T-cell (primary cell): ENCODE measurements at places on chromosomes 2 and 18.

DNA sequence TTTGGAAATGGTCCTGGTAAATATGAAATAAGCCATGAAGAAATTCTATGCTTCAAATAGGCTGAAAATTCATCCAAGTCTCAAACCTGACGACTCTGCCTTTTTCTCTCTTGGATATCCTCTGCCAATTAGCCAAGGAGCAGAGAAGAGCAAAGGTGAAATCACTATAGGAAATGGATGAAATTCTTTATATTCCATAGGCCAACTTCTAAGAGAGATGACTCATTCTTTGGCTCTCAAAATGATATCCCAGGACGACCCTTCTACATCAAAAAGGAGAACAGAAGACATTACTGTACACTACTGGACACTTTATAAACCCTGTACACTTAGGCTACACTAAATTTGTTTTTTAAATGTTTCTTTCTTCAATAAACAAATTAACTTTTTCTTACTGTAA lies 22.7 kb downstream of the PDE1A start:
- DNase-seq, result no peak

DNA sequence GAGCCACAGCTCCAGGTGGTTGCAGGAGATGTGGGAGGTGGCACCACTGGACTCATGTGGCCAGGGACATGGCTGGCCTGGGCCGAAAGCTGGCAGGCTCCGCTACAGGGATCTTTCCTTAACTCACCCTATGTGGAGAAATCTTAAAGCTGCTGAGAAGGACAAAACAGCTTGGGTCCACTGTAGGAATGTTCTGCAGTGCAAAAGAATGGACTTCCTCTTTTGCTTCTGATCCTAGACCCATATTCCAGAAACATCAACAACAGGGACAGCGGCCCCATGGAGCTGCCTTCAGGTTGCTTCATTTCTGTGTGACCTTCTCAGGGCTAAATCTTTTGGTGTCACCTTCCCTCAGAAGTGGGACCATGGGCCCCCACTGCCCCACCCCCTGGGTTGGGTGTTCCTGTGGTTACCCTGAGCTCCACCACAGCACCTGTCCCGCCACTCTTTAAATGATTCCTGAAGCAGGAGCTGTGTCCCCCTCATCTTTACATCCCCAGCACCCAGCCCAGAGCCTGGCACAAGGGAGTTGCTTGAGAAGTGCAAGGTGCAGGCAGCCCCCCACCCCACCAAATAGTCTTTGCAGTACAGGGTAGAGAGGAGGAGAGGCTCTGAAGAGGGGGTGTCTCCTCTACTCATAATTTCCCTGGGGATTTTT lies 205.8 kb downstream of the ZBTB7C start:
- DNase-seq, result no peak

DNA sequence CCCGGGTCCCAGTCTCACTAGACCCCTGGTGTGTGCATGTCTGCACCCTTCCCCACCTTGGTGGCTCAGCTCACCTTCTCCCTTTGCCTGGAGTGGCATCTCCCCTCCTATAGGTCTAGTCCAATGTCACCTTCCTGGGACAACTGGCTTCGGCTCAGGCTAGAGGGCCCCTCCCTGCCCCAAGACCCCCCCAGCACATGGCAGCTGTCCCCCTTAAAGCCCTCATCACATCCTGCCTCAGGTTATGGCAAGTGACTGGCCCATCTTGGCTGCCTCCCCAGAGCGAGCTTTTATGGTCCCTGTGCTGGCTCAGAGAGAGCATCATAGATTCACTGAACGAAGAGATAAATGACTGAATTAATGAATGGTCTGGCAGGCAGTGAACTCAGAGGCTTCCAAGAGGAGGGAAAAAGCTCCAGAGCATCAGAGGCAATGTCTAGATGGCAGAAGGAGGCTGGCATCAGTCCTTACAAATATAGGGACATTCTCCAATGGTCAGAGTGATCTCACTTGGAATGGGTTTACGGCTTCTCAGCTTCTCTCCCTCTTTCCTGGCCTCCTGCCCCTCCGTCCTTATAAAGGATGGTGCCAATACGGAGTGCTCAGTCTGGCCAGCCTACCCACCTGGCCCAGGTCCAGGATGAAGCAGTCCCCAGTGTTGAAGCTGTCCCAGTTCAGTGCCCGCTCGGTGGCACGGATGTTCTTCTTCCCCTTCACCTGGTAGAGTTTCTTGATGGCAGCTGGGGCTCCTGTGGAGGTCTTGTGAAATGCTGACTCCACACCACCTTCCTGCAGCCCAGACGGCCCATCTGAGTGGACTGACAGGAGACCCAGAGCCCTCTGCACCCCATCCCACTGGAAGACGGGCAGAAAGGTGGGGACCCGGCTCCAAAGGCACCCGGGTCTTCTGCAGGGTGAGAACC lies 9.4 kb downstream of the CAPG start:
- no peak for DNase-seq

DNA sequence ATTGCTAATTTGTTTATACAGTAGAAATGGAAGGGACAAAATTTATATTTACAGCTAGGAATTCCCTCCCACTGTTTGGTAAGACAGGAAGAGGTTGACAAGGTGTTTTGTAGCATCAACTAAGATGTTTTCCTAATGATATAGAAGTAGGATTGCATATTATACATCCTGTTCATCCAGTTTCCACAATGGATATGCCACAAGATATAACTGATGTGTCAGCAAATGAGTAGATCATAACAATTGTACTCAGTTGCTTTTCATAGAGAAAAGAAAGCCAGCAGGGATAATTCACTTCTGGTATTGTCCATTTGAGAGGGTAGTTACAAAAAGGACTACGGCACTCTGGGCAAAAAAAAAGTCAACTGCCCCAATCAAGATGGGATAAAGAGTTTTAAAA lies 102.7 kb downstream of the CALCRL start:
- no peak for DNase-seq

DNA sequence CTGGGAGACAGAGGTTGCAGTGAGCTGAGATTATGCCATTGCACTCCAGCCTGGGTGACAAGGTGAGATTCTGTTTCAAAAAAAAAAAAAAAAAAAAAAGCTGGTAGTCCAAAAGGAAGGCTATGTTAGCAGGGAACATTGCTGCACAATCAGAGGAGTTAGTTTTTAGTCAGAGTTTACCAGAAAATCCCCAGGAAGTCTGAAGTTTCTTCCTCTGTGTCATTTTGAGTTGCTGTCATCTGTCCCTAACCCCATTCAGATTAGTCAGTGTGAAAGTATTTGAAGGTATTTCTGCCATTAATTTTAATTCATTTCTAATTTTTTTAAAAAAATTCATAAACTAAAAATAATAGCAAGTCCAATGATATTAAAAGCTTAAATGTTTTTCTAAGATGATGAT lies 33.5 kb upstream of the CERS6 start:
- DNase-seq, result no peak

- no peak for DNase-seq
These were observed 182.6 kb upstream of the PKDCC start for GRCh38 chr2:41865263-41865662.

GRCh38 chr2:109264595-109265328 lies 135.8 kb downstream of the SH3RF3 start:
- DNase-seq, result no peak

GRCh38 chr18:44232500-44232899 lies 448.2 kb upstream of the SETBP1 start:
- DNase-seq, result no peak

- DNase-seq, result no peak
These were observed 937.1 kb downstream of the TSN start for GRCh38 chr2:122692400-122693083.

GRCh38 chr2:133483181-133483580 lies 85.1 kb downstream of the NCKAP5 start:
- DNase-seq, result no peak

DNA sequence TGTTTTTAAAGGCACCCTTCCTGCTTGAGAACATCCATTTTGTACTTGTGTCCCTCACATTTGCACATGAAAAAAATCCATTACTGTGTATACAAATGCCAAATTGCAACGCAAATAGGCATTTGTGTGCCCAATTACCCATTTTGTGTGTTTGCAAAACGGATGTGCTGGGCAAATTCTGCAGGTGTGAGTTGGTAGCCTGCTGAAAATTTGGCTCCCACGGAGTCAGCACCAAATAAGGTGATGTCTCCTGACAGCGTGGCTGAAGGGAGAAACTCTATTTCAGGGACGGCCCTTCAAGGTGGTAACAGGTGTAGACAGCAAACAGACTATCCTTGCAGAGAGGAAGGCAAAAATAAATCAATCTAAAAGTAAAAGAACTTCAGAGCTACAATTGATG lies 661.1 kb downstream of the BCL11A start:
- no peak for DNase-seq

DNA sequence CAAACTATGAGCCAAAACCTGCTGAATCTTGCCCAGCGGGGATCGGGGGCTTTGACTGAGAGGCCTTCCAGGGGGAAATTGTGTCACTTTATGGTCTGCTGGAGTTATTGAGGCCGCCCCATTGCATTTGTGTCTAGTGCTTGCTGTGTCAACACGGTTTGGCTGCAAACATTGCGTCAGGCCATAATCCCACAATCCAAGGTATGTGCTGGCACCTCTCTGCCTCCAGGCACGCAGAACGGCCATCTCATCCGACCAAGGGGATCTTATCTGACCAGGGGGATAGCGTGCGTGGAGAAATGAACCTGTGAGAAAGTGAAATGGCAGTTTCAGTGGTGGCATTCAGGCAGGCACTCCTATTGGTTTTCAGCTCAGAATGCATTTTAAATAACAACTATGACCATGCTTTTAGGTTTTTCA lies 18.1 kb upstream of the LYPD6B start:
- no peak for DNase-seq

DNA sequence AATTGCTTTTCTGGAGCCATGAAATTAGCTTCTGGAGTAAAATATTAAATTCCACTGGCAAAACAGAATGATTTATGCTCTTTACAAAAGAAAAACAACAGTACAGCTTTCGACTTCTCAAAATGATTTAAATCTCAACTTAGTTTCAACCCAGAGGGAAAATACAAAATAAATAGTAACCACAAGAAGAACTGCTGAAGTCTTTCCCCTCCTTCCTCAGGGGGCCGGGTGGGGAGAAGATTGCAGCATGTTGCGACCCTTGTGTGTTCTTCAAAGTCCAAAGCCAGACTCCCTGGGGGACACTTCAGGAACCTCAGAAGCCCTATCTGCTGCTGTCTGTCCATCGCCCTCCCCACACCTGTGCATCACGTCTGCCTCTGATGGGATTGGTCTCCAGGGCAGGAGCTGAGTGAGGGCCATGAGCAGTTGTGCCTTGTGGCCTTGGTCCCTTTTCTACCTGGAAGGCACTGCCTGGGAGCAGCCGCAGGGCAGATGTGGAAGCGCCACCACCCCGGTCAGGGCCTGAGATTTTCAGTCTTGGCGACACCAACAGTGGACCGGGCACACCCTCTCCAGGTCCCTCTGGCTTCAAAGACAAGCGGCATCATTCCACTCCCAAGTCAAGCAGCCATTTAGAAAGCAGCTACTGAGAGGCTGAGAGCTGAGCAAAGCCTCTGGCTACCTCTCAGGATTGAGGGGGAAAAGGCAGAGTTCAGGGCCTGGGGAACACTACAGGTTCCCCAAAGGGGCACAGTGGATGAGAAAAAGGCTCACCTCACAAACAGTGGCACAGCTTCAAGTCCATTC lies 210.1 kb upstream of the RAB6C start:
- no peak for DNase-seq

GRCh38 chr2:224999754-225000153 lies 42.5 kb downstream of the DOCK10 start:
- no peak for DNase-seq

- no peak for DNase-seq
These were observed 48.4 kb downstream of the ABCG8 start for GRCh38 chr2:43887176-43887575.

- no peak for DNase-seq
These were observed 881.0 kb downstream of the CPS1 start for GRCh38 chr2:211437396-211437795.

GRCh38 chr2:133768658-133769435 lies 200.6 kb upstream of the NCKAP5 start:
- DNase-seq, result no peak

DNA sequence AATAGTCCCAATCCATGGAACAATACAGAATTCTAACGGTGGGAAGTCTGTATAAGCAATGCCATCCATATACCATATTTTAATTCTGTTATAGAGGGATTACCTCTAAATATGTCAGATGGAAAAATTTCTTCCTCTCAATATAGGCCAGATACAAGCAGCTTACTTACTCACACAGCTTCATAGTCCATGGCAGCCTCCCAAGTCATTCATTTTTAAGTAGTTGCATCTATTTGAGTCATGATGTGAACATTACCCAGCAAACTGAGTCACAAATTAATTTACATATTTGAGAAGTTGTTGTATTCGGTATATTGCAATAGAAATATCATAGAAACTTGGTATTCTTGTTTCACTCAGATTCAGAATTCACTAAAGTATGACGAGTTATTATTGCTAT lies 20.3 kb downstream of the TBR1 start:
- no peak for DNase-seq

DNA sequence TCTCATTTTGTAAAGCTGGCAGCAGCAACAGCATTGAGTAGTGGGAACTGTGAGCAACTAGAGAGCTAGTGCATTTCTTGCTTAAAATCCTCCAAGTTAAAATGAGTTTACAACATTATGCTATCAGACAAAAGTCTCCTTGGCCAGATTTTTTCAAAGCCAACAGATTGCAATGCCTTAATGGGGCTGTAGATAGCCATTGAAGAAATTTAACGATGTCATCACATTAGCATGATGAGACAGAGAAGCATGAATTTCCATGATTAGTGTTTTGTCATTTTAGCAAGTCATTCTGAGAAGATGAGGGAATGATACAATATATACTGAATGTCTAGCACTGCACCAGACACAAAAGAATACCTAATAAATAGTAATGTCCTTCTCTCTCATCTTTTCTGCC lies 307.5 kb upstream of the REG3G start:
- DNase-seq, result no peak

DNA sequence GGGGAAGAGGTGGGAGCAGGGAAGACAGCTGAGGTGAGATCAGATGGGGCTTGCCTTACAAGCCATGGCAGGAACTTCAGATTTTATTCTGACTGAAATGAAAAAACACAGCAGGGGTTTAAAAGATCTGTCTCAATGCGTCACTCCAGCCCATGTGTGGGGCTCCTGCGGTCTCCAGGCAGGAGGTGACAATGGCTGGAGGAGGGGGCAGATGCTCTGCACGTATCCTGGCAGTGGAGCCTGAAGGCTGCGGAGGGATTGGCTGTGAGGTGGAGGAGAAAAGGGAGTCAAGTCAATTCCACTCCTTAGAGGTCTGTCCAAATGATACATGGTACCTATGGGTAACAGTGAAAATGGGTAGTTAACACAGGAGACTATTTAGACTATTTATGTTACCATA lies 40.5 kb upstream of the KIDINS220 start:
- no peak for DNase-seq

DNA sequence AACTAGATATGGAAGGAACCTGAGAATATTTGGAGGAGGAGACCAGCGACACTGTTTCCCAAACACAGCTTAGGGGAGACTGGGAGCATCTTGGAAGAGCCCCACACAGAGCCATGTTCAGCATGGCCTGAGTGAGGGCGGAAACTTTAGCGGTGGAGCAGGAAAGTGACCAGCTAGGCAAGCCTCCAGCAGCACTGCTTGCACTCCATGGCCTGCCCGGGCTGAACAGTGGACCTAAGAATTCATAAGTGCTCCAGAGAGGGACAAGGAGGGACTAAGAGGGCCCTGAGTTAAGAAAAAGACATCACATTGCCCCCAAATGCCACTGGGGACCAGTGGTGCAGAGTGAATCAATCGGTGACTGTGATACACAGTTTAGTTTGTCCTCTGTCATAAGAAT lies 566.4 kb downstream of the TNS1 start:
- DNase-seq, result no peak

GRCh38 chr2:140861666-140862065 lies 1269.2 kb downstream of the LRP1B start:
- no peak for DNase-seq
